ENCODE measurements at places on chromosomes 1 and 21.

GRCh38 chr1:172928412-172928811, 122.3 kb downstream of the TNFSF18 start:
- DNase-seq = no peak

- DNase-seq = no peak
Measured at GRCh38 chr1:226131639-226132038, 54.9 kb downstream of the ACBD3 start.

DNA sequence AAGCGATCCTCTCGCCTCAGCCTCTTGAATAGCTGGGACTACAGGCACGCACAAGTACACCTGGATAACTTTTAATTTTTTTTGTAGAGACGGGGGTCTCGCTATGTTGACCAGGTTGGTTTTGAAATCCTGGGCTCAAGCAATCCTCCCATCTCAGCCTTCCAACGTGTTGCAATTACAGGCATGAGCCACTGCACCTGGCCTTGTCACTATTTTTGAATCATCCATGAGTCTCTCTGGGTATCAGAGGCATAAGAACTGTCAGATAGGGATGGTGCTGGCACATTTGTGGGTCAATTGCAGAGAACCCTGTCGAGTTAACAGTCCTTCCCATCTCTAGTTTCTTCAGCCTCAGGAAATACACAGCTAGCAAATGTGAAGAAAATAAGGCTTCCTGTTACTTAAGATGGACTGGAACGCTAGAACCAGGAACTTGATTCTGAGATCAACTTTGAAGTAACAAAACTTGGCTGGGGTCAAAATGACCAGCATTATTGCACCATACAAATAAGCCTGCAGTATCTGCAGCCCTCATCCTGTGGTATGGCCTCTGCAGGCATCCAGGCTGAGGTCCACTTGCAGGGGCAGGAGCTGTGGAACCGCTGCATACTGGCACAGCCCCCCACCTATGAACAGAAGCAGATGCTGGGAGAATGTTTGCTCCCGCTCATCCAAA, 124.3 kb upstream of the GADD45A start:
- DNase-seq = no peak

DNA sequence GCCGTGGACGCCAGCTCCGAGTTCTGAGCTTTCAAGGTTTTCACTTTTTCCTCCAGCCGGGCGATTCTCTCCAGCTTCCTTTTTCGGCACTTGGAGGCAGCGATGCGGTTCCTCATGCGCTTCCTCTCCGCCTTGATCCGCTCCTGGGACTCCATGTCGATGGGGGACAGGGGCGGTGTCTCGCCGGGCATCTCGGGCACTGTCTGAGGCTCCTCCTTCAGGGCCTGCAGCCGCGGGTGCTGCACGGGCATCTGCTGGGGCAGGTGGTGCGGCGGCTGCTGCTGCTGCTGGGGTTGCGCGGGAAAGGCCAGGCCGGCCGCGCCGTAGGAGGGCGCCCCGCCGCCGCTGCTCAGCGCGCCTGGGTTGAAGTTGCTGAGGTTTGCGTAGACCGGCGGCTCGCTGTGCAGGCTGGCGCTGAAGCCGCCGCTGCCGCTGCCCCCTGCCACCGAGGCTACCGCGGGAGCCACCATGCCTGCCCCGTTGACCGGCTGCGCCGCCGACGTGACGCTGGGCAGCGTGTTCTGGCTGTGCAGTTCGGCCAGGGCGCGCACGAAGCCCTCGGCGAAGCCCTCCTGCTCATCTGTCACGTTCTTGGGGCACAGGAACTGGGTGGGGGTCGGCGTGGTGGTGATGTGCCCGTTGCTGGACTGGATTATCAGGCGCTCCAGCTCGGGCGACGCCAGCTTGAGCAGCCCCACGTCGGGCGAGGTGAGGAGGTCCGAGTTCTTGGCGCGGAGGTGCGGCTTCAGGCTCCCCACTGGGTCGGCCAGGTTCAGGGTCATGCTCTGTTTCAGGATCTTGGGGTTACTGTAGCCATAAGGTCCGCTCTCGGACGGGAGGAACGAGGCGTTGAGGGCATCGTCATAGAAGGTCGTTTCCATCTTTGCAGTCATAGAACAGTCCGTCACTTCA, 1.4 kb downstream of the JUN start:
- DNase-seq = peak; percentile 79

- no peak for DNase-seq
Measured at GRCh38 chr1:2523191-2523890, 3.1 kb downstream of the PANK4 start.

DNA sequence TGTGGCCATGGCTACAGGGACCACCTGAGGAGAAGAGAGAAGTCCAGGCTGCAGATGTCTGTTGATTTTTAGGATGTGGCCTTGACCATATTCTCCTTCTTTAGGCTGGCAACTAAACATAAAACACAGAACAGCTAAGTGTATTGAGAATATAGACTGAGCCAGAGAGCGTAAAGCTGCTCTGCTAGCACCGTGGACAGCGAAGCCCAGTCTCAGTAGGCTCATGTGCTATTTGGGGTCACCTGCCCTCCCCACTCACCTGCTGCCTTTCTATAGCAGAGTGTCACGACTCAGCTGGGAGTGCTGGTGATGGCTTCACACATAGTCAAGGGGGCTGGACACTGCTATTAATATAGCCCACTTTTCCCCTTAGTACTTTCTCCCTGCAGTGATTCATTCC, 278.5 kb downstream of the KCNH1 start:
- DNase-seq = no peak

GRCh38 chr21:45472445-45473365, 67.7 kb downstream of the COL18A1 start:
- DNase-seq = no peak

- no peak for DNase-seq
Measured at GRCh38 chr1:186708694-186709097, 28.5 kb upstream of the PTGS2 start.

- no peak for DNase-seq
Measured at GRCh38 chr1:96660503-96660902, 61.1 kb upstream of the PTBP2 start.

GRCh38 chr1:196387766-196388165, 220.5 kb downstream of the KCNT2 start:
- DNase-seq = no peak

GRCh38 chr21:41973861-41974751, 20.3 kb upstream of the C2CD2 start:
- peak; percentile 64 for DNase-seq

DNA sequence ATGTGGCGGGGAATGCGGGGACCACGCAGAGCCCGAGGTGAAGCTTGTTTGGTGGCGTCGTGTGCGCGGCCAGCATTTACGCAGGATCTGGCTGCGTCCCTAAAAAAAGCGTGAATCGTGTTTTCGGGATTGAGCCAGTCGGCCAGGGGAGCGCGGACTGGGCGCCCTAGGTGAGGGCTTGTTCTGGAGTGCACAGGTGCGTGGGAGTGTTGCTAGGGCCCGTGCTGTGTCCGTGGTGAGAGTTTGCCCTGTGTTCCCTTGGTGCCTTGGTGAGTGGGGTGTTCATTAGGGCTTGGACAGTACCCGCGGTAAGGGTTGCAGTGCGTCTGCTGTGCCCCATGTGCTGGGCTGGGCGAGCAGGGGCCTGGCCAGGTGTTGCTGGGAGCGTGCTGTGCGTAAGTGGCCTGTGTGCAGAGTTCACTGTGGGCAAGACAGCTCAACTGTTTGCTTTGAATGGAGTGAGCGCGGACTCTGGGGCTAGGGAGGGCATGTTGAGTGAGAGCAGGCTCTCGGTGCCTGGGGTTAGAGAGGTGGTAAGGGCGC, 673 bp downstream of the CD46 start:
- DNase-seq = peak; percentile 61

DNA sequence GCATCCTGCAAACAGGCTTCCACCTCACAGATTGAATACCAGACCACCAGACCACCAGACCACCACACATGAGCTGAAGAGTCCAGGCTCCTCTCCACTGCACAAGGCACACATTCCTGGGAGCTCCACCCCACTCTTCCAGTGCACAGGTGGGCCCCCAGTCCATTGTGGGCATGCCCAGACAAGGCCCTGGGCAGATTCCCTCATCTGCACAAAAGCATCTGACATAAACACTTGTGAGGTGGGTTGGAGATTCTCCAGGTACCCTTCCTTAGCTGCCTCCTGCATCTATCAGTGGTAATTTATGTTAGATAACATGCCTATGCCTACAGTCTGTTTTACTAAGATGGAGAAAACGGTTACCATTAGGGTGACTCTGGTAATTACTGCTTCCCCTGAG, 11.6 kb upstream of the CTBS start:
- no peak for DNase-seq

DNA sequence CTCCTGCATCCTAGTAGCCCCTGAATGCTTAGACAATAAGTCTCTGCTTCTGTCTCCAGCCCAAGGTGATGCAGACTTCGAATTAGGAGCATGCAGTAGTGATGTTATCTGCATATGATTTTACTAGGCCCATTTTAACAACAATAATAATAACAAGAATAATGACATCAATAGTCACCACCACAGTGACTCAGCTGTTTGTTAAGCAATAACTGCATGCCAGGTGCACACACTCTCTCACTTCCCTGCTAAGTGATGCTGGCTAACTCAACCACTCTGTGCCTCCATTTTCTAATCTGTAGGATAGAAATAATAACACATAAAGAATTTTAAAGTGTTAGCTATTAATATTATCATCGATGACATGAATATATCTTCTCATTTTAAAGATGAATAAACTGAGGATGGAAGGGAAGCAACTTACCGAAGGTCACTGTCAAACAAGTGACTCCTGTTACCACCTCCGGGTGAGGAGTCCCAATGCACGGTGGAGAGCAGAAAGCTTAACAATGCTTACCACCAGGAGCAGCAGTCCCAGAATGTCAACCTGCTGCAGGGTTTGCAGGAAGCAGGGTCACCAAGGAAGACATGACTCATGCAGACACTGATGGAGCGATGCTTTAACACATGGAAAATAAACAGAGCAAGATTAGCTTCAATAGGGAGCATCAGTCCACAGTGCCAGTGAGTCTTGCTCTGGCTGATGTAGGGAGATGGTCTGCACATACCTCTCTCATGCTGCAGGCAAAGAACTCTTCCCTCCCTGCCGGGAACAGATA, 290.2 kb downstream of the SPATA17 start:
- no peak for DNase-seq

- peak; percentile 72 for DNase-seq
Measured at GRCh38 chr1:62321446-62321845, 2.2 kb upstream of the KANK4 start.

DNA sequence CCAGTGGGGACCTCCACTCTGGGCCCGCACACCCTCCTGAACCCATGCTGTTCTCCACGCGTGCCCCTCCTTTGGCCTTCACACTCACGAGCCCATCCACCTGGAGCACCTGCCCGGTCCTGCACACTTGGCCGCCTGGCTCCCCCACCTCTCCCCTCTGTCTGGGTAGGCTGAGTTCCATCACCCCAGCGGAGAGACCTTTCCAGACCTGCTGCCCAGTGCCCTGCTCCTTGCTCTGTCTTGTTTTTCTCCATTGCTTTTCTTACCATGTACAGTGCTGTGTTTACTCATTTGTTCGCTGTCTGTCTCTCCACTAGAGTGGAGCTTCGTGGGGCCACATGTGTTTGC, 351.0 kb upstream of the VAMP3 start:
- no peak for DNase-seq

DNA sequence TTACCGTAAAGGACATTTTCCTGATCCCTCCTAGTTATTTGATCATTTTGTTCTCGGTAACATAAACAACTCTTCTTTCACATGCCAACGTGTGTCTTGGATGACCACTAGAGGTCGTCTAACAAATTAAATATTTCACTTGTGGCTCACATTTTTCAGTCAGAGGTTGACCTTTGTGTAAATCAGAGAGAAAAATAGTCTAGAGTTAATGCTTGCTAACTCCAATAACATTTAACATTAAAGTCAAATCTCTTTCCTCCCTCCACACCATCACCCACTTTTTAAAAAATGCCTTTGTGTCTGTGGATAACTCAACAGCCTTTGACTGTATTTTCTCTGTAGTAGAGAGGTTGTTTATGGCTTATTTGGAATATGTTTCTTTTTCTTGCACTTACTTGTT, 220.5 kb upstream of the B3GALT2 start:
- no peak for DNase-seq

- DNase-seq = no peak
Measured at GRCh38 chr1:208917723-208918122, 665.8 kb upstream of the CAMK1G start.

DNA sequence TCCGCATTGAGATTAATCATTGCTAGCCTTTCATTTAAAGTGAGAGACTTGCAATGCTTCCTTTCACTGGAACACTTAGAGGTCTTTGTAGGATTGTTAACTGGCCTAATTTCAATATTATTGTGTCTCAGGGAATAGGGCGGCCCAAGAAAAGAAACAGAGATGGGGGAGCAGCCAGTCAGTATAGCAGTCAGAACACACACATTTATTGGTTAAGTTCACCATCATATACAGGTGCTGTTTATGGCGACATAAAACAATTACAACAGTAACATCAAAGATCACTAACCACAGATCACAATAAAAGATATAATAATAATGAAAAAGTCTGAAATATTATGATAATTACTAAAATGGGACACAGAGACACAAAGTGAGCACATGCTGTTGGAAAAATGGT, 29.4 kb downstream of the BARHL2 start:
- no peak for DNase-seq

- DNase-seq = no peak
Measured at GRCh38 chr1:84861988-84862644, 30.9 kb downstream of the LPAR3 start.

- DNase-seq = no peak
Measured at GRCh38 chr21:42073145-42074099, 2.3 kb downstream of the UMODL1 start.

GRCh38 chr1:94113589-94114226, 7.2 kb downstream of the ABCA4 start:
- DNase-seq = no peak

DNA sequence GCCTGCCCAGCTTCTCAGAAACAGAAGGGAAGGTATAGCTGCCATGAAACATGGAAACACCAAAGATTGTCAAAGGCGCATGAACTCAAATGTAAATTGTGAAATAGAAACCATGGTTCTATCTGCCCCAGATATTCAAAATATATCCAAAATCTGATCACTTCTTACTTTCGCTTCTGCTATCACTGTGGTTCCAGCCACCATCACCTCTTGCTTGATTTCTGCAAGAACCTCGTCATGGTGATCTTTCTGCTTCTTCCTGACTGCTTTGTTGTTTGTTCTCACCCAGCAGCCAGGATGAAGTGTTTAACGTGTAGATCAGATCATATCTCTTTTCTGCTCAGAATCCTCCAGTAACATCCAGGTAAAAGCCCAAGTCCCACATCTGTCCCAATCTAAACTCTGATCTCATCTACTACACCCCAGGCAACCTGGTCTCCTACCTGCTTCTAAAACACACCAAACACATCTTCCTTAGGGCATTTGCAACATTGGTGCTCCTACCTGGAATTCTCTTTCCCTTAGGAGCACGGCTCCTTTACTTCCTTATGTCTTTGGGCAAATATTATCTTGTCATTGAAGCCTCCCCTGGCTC, 10.5 kb upstream of the LMO4 start:
- peak; percentile 66 for DNase-seq

Data from ELF-1 (cell line).